ENCODE measurements at places on chromosomes 13 and 19. TPM values are rescaled to one million over a fixed set of nuclear protein-coding genes. Genes with fewer than 3 reads are reported as not detected.
A peak's percentile ranks its signal among the peaks of the same experiment; 100 is the strongest.

GRCh38 chr13:82947683-82948082, 934.6 kb downstream of the SLITRK1 start:
- DNase-seq = no peak

DNA sequence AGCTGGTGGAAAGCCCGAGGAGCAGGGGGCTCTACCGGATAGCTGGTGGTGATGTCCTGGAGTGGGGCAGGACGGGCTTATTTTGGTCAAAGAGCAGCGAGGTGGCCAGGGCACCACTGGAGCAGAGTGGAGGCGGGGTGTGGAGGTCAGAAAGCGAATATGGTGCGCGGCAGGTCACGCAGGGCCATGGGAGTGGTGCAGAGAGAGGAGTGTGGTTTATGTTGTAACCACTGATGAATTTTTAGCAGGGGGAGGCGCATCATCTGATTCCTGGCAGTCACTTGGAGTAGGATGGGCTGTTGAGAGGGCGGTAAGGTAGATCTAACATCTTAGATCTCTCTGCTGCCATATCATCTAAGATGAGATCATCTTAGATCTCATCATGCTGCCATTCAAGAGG, 1.4 kb upstream of the ZNF414 start:
- no peak for DNase-seq

DNA sequence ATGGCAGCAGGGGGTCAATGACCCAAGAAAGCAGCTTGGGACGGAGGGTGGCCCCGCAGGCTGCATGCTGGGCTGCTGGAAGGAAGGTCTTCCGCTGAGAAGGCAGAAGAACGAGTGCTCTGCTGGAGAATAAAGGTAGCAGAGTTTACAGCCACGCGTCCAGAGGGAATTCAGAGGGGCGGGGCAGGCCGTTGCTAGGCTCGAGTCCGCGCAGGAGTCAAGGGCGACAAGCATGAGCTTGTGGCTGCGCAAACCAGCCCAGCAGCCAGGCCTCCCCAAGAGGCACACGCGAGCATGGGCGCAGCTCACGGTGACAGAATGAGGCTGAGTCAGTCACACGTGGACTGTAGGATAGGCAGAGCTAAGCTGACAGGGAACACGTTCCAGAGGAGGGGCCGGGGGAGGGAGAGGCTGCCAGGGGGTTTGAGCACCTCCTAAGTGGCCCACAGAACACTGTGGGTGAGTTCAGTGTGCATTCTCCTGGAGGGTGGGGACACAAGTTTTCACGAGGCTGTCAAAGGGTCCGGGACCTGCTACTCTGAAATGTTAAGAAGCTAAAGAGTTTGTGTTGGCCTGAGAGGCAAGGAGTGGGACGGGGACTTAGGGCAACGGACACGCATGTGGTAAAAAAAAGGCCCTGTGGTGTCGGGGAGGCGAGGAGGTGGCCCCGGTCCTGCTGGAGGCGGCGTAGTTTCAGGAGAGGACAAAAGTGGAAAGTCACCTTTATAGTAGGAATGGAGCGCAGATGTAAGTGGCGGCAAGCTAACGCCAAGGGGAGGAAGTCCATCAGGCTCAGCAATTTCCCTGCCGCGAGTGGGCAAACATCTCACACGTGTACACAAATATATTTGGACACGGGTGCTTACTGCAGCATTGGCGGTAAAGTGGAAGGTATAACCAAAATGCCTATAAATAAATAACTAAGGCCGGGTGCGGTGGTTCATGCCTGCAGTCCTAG, 17.7 kb downstream of the RFX2 start:
- DNase-seq = peak; percentile 74

GRCh38 chr13:89688918-89689317, 1658.6 kb upstream of the MIR17HG start:
- DNase-seq = no peak

DNA sequence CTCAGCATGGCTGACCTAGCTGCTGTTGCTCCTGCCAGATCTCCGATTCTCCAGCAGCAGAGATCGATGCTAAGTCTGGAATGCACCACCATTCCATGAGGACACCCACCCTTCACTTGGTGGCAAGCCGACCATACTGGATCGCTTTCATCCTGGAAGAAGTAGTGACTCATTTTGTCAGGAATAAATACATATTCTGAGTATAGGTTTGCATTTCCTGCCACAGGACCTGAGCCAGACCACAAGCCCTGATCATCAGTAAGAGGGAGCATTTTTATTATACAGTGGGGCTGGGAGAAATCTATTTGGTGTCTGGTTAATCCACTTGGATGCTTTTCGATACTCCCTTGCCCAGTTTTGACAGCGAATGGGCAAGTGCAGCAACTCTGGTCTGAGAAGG, 10.9 kb upstream of the KCTD15 start:
- DNase-seq = no peak

DNA sequence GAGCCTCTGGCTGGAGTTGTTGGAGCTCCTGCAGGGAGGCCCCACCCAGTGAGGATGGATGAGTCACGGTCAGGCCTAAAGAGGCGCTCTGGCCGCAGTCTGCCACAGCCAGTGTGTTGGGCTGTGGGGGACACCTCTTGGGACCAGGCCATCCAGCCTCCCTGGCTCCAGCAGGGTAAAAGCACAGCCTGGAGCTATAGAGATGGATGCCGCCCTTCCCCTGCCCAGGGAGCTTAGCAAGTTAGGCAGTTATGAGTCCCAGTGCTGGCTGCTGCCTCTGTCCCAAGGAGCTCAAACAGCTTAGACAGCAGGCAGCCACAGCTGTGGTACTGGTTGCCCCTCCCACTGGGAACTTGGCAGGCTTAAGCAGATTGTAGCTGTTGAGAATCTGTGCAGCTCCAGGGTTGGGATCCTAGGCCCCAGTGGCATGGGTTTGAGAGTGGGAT, 100.9 kb downstream of the NDFIP2 start:
- no peak for DNase-seq

DNA sequence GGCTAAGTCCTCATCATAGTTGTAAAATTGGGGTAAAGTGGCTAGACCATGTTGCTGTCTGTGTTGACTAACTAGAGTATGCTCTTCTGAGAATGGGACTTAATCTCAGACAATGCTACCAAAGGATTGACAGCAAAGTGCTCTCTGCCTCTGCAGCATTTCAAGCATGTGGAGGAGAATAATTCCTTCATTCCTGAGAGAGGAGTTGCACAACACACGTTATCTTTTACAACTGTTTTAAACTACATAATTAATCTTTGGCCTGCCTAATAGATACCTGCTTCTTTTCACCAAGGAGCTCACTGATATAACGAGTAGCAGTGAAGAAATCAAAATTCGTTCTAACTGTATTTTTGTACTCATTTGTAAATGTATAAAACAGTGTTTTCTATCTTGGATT, 2172.2 kb downstream of the PCDH9 start:
- no peak for DNase-seq

- DNase-seq = no peak
These were observed at the start of gene TINCR for GRCh38 chr19:5567360-5567969. Gene TINCR, minus strand, starts transcription at chr19:5567953.

DNA sequence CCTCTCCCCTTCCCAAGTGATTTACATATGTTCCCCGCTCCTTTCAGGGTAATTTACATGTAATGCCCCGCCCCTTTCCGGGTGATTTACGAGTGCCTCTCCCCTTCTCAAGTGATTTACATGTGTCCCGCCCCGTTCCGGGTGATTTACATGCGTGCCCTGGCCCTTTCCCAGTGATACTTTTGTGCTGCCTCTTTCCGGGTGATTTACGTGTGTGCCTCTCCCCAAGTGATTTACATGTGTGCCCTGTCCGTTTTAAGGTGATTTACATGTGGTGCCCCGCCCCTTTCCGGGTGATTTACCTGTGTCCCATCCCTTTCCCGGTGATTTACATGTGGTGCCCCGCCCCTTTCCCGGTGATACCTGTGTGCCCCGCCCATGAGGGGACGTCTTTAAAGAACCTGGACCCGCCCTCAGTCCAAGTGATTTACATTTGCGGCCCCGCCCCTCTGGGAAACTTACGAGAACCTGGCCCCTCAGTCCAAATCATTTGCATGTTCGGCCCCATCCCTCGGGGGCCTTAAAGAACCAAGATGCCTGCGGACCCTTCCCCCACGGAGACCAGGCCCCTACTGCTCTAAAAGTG, 559 bp upstream of the LENG9 start:
- peak; percentile 81 for DNase-seq

- DNase-seq = no peak
These were observed 59.9 kb downstream of the ZNF724 start for GRCh38 chr19:23190341-23190740.

- DNase-seq = no peak
These were observed 69.2 kb downstream of the NALCN start for GRCh38 chr13:101346942-101347728.

The CDX2 gene
- not detected for total RNA-seq

The OR7A5 gene
- not detected for total RNA-seq

The ZNF700 gene
- 21.2 TPM for total RNA-seq

The TUBB4A gene
- total RNA-seq = not detected

The TRPC4 gene
- 13.4 TPM for total RNA-seq

The SOHLH2 gene
- not detected for total RNA-seq
